NB4 (cell line): ENCODE measurements at places on chromosomes 3 and 15.

DNA sequence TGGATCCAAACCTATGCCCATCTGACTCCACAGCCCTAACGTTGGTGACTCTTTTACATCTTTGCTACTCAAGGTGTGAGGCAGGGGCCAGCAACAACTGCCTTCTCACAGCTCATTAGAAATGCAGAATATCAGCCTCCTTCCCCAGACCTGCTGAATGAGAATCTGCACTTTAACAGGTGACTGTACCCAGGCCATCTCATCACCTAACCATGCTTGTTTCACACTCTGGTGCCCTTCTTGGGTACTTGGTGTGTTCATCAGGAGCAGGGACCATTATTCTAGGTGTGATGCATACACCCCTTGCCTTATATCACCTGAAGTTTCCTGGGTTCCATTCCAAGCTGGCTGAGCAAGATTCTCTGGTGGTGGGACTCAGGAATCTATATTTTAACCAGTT, 196.3 kb upstream of the LMCD1 start:
- DNase-seq = no peak

DNA sequence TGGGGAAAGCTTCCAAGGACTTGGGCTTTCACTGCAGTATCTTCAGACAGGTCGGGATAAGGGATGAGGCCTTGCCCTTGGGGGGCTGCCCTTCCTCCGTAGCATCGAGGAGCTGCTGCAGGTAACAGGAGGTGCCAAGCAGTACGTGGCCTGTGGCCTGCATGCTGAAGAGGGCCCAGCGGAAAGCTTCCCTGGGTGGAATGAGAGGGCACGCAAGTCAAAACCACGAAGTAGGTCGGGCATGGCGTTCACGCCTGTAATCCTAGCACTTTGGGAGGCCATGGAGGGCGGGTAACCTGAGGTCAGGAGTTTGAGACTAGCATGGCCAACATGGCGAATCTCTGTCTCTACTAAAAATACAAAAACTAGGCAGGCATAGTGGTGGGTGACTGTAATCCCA, 12.9 kb downstream of the CIDEC start:
- no peak for DNase-seq

GRCh38 chr15:99185414-99186130, 63.8 kb downstream of the TTC23 start:
- no peak for DNase-seq

DNA sequence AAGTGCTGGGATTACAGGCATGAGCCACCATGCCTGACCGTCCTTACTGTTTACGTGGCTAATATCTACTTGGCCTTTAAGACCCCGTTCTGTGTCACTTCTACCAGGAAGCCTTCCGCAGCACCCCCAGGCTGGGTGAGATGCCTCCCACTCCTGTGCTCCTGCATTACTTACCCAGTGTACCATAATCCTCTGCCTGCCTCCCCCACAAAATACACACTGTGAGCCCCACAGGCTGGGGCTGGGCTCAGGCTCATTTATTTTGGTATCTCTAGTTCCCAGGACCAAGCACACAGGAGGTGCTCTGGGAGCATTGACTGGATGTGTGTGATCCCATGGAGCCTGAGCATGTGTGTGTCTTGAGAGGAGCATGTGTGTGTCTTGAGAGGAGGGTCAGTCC, 14.9 kb downstream of the MRAS start:
- DNase-seq = no peak

- DNase-seq = peak; percentile 34
These were observed 2.1 kb downstream of the RNF168 start for GRCh38 chr3:196501316-196502044.

GRCh38 chr3:25472731-25473130, 44.7 kb downstream of the RARB start:
- DNase-seq = no peak

- no peak for DNase-seq
These were observed 66.6 kb upstream of the TBC1D5 start for GRCh38 chr3:17808994-17809393.
